ENCODE measurements at places on chromosomes 11 and 22.
A peak's percentile ranks its signal among the peaks of the same experiment; 100 is the strongest.

DNA sequence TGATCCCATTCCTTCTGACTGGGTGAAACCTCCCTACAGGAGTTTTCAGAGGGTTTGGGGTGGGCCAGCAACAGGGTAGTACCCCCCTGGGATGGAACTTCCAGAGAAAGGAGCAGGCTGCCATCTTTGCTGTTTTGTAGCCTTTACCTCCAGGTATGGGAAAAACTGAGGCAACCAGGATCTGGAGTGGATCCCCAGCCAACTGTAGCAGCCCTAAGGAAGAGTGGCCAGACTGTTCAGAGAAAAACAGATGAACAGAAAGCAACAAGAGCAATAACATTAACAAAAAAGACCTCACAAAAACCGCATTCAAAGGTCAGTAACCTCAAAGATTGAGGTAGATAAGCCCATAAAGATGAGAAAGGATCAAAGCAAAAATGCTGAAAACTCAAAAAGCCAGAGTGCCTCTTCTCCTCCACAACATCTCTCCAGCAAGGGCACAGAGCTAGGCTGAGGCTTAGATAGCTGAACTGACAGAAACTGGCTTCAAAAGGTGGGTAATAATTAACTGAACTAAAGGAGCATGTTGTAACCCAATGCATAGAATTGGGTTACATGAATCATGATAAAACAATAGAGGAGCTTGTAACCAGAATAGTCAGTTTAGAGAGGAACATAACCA lies 1288.6 kb upstream of the CNTN5 start:
- no peak for DNase-seq

- peak; percentile 57 for DNase-seq
Measured at GRCh38 chr11:120324932-120325810, at the start of gene TLCD5. Gene TLCD5 (plus strand): TSS chr11:120325299. CDS start chr11:120327442, 2,143 bp downstream.

DNA sequence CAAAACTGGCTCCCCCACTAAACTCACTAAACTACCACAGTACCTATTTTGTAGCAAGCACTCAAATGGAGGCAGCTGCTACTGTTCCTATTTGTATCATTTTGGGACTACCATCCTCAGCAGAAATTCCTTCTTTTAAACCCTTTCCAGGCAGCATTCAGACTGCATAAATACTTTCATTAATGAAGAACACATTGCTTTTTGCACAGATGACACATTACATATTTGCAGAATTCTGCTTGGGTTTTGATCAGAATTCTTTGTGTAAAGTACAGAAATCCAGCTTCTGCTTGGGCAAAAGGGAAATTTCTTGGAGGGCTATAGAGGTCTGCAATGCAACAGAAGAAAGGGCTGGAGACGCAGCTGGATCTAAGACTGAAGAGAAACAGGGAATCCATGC lies 24.2 kb downstream of the RBX1 start:
- no peak for DNase-seq

- no peak for DNase-seq
Measured at GRCh38 chr11:19817265-19817851, 104.7 kb downstream of the NAV2 start.

GRCh38 chr11:9664276-9665171 lies 647 bp downstream of the SWAP70 start:
- DNase-seq, result peak; percentile 24
